Cerebellar nuclear complex (tissue), 1 donor: ENCODE measurements at places on chromosomes 2 and 18.

- no peak for DNase-seq
Measured at GRCh38 chr2:9703701-9704221, 73.0 kb upstream of the YWHAQ start.

GRCh38 chr2:46540496-46541331, 61.3 kb downstream of the TMEM247 start:
- no peak for DNase-seq

GRCh38 chr18:9814431-9814830, 71.3 kb upstream of the TXNDC2 start:
- no peak for DNase-seq

GRCh38 chr18:54752185-54752584, 76.1 kb upstream of the RAB27B start:
- no peak for DNase-seq

DNA sequence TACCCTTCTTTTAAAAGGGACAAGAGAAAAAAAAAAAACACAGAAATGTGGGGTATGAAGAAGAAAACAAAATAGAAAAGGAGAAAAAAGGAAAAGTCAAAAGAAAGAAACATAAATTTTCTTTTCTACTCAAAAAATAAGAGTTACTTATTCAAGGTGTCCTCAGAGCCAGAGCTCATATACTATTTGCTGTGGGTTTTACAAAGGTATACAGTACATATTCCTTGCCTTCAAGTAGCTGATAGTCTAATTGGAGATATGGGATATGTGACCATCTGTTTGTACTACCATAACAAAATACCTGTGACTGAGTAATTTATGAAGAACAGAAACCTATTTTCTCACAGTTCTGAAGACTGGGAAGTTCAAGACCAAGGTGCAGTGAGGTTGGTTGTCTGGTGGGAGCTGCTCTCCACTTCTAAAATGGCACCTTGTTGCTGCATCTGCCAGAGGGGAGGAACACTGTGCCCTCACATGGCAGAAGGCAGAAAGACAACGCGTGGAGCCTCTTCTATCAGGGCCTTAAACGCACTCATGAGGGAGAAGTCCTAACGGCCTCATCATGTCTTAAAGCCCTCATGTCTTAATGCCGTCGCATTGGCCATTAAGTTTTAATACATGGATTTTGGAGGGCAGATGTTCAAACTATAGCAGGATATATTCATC, 33.9 kb downstream of the NBAS start:
- no peak for DNase-seq

GRCh38 chr2:233714121-233714520, 1.4 kb downstream of the UGT1A5 start:
- DNase-seq = no peak

GRCh38 chr18:47530695-47531094, 279.2 kb upstream of the SKOR2 start:
- no peak for DNase-seq

DNA sequence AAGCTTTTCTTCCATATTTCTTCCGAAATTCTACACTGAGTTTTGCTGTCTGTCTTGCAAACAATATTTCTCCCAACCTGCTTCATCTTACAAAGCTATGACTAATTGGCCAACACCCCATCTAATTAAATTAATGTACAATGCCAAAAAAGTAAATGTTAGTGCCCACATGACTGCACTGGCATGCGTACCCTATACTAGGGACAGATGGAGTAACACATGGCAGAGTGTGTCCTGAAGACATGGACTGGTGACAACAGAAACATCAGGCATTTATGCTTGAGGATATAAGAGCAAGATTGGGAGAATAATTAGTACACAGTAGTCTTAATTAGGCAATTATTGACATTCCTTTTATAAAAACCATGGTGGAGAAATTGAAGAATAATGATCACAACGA, 66.8 kb downstream of the MREG start:
- peak; percentile 77 for DNase-seq

GRCh38 chr18:11817229-11817628, 34.0 kb upstream of the CHMP1B start:
- no peak for DNase-seq

DNA sequence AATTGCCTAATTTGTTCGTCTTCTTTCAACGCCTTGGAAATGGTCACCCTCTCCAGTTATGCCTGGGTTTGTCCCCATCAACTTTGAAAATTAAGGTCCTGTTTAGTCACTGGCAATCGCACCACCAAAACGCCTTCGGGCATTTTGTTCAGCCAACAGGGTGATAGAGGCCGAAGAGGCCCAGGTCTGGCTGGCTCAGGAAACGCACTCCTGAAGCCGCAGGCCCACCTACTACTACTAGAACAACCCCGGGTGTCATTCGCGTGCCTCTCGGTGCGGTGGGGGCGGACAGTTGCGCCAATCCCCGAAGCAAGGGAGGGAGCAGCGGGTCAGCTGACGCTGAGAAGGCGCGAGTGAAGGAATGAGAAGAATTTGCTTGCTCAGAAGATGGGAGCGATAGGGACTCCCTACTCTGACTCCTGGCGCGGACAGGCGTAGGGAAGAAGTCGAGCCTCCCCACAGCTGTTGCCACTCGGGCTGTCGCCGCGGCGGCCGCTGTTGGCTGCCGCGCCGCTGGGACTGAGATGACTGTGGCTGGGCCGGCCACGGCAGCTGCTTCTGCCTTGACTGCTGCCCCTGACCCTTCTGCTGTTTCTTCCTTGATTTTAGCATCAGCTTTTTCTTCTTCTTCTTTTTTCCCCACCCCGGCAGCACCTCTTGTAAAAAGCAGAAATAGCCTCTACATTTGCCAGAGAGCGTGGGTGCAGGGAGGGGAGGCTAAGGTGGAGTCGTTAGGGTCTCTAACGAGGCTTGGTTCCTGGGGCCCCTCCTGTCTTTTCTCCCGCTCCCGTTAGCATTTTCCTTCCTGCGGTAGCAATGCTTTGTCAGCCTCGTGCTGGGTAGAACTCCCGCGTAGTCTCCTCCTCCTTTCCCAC, 387.6 kb downstream of the FIGN start:
- no peak for DNase-seq

GRCh38 chr2:216792222-216793021, 67.4 kb downstream of the TNP1 start:
- DNase-seq = no peak

DNA sequence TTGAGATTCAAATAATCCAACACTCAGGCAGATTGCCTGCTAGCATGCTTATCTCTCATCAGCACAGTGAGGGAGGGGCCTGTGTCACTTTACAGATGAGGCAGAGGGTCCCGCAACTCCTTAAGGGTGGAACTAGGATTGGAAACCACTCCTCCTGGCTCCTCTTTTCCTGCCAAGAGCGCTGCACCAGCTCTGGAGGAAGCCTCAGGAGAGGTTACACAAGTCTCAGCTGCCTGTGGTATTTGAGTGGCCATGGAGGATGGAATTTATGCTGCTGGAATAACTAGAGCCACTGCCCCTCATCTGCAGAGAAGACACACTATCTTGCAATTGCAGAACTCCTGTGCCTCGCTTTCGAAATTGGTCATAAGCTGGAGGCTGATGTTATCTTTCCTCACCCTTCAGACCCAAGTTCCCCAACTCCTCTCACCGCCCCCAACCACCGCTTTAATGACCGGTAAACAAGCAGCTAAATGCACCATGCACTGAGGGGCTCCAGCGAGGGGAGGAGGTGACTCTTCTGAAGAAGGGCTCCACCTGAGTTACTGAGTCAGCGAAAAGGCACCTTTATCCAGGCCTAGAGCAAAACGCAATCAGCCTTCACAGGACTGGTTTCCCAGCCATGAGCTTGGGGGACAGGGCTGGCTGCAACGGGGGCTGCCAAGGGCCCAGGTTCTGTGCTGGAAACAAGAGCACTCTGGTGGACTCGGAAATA, 245.8 kb downstream of the SOX11 start:
- DNase-seq = no peak

DNA sequence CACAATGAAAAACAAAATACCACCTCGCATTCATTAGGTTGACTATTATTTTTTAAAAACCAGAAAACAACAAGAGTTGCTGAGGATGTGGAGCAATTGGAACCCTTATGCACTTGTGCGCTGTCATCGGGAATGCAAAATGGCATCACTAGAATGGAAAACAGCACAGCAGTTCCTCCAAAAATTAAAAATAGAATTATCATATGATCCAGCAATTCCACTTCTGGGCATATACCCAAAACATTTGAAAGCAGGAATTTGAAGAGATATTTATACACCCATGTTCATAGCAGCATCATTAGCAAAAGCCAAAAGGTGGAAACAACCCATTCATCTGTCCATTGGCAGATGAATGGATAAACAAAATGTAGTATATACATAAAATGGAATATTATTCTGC, 11.9 kb upstream of the NMUR1 start:
- no peak for DNase-seq

GRCh38 chr2:1806254-1806653, 61.9 kb upstream of the PXDN start:
- no peak for DNase-seq
